ENCODE measurements at places on chromosomes 11 and 22.

DNA sequence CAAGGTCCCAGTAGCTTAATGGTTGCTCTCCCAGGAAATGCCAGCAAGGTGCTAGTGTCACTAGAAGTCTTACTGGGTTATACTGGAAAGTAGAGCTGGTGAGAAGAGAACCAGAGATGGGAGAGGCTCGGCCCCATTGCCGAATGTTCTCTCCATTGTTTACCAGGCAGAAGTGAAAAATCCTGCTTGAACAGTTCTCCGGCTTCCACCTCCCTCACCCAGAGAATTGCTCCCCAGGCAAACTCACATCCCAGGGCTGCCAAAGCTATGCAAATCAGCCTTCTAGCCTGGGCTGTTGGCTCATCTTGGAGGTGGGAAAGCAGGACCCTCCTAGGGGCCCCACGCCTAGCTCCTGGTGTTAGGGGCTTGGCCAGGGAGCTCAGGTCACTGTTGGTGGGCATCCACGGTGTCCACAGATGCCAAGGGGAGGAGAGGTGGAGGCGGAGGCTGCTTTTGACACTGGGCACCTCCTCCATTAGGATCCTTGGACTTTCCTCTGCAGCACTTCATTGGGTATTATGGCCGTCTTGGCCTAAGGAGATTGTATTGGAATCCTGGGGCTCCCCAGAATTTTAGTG is 20.1 kb downstream of the POU2F3 start:
- DNase-seq, result no peak

- DNase-seq, result no peak
These were observed 802 bp downstream of the TENM4 start for GRCh38 chr11:79439886-79440570.

DNA sequence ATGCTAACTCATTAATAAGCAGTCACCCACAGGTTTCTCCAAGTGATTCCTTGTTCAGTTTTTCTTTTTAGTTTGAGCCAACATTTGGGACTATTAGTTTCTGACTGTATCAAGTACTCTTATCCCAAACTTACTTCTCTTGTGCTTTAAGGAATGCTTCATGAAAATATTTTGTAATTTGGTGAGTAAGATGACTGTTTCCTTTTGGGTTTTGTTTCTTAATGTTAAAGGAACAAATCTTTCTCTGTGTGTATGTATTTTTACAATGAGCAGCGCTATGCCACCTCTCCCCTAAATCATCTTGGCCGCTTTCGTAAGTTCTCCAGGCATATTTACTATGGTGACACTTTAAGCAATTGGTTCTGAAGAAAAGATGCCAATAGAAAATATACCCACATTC is 72.4 kb downstream of the LDLRAD3 start:
- no peak for DNase-seq

GRCh38 chr22:41512421-41513194 is 31.7 kb downstream of the POLR3H start:
- DNase-seq, result peak; percentile 58

GRCh38 chr11:68025047-68025446 is 5.4 kb upstream of the NDUFS8 start:
- DNase-seq, result no peak

All from NT2/D1 (cell line).